ENCODE measurements at places on chromosomes 7 and 10. TPM values are rescaled to one million over a fixed set of nuclear protein-coding genes. Genes with fewer than 3 reads are reported as not detected.

DGKI gene
- 0.31 TPM for total RNA-seq

CALML5 gene
- not detected for total RNA-seq

DNA sequence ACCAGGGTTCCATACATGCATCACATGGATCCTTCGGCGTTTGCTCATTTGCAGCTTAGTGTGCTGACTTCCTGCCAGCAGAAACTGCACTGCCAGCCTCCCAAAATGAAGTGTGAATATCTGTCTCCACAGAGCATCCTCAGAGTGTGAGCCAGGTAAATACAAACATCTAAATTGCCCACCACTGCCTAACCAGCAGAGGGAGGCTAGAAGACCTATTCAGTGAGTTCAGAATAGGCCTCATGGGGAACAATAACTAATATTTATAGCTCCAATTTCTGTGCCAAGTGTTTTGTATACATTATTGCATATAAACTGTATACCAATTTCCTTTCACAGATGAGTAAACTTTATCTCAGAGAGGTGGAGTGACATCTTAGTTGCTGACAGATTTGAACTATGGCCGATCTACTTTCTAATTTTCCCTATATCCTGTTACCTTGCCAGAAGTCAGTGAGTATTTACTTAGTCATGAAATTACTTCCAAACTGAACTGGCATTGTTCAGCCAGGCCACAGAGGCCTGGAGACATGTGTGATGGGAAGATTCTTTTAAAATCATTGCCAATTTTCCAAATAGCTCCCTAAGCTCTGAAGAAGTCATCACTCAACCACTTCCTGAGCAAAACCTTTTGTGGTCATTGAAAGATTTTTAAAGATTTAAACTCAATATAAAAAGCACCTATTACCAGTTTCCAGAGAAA, 926.5 kb upstream of the GHITM start:
- H3K27me3 ChIP-seq = no peaks in the 10 kb centered on the region
- no peak overlapping the region for H3K4me3 ChIP-seq
- no peak overlapping the region for H3K27ac ChIP-seq
- no peaks in the 10 kb centered on the region for H3K36me3 ChIP-seq

DNA sequence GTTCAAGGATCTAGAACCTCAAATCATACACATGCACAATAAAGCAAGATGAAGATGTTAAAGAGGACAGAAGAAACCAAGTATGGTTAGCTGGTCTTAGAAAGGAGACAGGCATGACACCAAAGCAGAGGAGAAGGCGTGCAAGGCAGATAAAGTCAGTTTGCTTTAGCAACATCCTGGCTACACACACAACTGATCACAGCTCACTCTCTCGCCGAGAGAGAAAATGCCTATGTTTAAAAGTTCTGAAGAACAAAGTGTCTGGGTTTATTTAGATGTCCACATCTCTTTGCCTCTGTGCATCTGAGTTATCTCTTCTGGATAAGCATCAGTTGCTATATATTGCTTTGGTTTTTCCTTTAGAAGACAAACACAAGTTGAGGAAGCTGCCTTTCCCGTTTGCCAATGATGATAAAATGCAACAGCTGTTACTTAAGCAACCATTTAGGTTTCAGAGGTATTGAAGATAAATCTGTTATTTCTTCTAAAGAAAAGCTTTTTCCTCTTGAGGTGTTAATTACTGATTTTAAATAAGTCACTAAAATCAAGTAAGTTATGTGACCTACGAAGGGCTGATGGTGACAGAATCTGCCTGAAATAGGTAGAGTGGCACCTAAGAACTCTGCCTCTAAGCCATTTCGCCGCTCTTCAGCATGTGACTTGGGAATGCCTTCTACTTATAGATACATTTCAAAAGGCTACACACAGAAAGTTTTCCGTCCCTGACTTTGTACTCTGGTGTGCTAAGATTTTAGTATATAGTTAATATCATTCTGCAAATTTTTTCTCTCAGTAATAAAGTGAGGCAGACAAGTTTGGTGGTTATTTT, 146.2 kb upstream of the ASAH2 start:
- H3K27ac ChIP-seq = no peak overlapping the region
- no peaks in the 10 kb centered on the region for H3K27me3 ChIP-seq
- H3K4me3 ChIP-seq = no peak overlapping the region
- H3K36me3 ChIP-seq = no peaks in the 10 kb centered on the region

- no peak overlapping the region for H3K27ac ChIP-seq
- no peak overlapping the region for H3K4me3 ChIP-seq
- H3K27me3 ChIP-seq = no peaks in the 10 kb centered on the region
- peaks cover 2% of the 10 kb centered on the region for H3K4me1 ChIP-seq
- DNase-seq = no peak
- H3K36me3 ChIP-seq = no peaks in the 10 kb centered on the region
These were observed 13.7 kb downstream of the ASB15 start for GRCh38 chr7:123615344-123615743.

DNA sequence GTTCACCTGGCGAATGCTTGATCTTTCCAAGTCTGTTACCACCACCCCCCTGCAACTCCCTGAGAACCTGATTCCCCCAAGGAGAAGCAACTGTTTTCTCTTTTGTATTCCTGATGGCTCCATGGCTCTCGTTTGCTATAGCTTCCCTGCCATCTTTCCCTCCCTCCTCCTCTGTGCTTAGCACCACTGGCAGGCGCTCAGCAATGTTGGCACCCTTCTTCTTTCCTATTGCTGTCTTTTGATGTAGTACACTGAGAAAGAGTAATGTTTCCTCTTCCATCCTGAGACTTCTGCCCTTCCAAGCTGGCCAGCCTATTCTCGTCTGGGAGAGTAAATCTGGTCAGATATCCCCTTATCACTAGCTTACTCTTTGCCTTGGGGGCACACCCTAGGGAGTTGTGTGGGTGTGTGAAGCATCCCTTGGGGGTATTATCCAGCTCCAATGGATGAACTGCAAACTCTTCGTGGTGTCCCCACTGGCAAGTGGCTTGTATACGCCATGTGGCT, 74.0 kb downstream of the BMPER start:
- no peaks in the 10 kb centered on the region for H3K27me3 ChIP-seq
- H3K4me1 ChIP-seq = no peaks in the 10 kb centered on the region
- DNase-seq = no peak
- no peak overlapping the region for H3K27ac ChIP-seq

- no peaks in the 10 kb centered on the region for H3K27me3 ChIP-seq
- peaks cover 4% of the 10 kb centered on the region for H3K4me1 ChIP-seq
- DNase-seq = no peak
- no peak overlapping the region for H3K27ac ChIP-seq
- no peak overlapping the region for H3K4me3 ChIP-seq
- no peaks in the 10 kb centered on the region for H3K36me3 ChIP-seq
These were observed 3.1 kb downstream of the AHCYL2 start for GRCh38 chr7:129227646-129228578.

DNA sequence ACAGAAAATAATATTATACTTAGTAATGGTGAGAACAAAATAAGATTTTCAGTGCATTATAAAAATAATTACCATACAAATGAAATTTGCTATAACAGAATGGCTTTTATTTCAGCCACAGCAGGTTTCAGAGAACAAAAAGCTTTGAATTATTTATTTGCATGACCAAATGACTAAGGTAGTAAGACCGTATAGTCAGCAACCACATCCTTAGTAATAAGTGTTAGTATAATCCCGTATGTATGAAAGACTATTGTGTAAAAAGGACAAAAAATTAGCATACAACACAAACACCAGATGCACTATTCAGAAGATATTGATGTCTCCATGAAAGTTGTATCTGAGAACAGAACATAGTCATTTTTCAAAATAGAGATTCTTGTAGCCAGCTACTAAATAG, 12.2 kb downstream of the PDZD8 start:
- DNase-seq = no peak
- no peaks in the 10 kb centered on the region for H3K36me3 ChIP-seq
- peaks cover 5% of the 10 kb centered on the region for H3K4me1 ChIP-seq
- no peak overlapping the region for H3K4me3 ChIP-seq
- no peak overlapping the region for H3K27ac ChIP-seq

DNA sequence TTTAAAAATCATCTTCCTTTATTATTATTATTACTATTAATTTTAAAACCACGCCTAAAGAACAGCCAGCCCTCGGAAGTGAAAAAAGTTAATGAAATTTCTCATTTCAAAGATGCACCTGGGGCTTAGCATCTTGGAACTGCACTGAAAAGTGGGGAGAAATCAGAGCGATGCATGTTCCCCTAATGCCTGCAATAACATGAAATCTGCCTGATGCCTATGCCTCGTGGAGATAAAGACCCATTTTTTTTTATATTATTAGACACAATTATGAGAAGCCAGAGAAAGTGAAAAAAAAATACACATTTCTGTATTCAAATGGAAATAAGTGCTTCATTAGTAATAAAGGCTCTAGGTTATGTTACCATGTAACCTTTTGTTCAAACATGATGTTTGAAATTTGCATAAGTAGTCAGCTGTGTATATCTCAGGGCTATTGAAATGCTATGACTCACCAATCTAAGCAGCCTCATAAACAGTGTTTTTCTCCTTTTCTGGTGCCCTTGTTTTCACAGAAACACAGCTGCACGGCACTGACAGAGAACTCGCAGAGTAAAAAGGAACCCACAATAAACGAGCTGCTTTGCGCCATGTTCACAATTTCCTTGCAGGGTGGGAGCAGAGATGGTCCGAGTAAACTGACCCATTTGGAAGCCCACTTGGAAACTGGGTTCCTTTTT, 175.8 kb upstream of the PRKCQ start:
- no peaks in the 10 kb centered on the region for H3K27me3 ChIP-seq
- no peak overlapping the region for H3K4me3 ChIP-seq
- no peak overlapping the region for H3K27ac ChIP-seq

DNA sequence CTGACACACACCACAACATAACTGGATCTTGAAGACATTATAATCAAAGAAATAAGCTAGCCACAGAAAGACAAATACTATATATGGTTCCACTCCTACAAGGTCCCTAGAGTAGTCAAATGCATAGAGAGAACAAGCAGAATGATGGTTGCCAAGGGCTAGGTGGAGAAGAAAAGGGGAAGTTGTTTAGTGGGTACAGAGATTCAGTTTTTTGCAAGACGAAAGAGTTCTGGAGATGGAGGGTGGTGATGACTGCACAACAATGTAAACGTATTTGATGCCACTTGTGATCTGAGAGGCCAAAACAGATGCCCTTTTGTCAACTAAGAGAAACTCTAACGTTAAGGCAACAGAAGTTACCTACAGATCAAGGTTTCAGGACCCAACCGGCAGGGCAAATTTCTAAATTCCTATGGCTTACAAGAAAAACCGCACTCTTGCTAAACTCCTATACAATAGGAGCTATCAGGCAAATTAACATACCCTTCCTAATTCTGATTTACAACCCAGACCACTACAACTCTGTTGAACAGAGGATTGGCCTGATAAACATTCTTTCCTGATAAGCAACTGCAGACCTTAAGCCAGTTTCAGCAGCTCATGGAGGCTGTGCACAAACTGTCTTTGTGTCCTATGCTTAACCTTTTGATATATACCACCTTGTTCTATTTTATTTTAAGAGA, 69.0 kb downstream of the FAM107B start:
- no peaks in the 10 kb centered on the region for H3K27me3 ChIP-seq
- no peak overlapping the region for H3K27ac ChIP-seq
- DNase-seq = no peak
- no peaks in the 10 kb centered on the region for H3K36me3 ChIP-seq
- no peaks in the 10 kb centered on the region for H3K4me1 ChIP-seq

Data from ovary (tissue), 10 donors.